HFFc6 (cell line): ENCODE measurements at places on chromosomes 3 and 15.
A peak's percentile ranks its signal among the peaks of the same experiment; 100 is the strongest.

GRCh38 chr15:93063262-93063671, 25.7 kb downstream of the RGMA start:
- no peaks in the 10 kb centered on the region for H3K36me3 ChIP-seq
- no peak for DNase-seq
- no peak overlapping the region for H3K4me3 ChIP-seq
- H3K27ac ChIP-seq = no peak overlapping the region
- peaks cover 23% of the 10 kb centered on the region for H3K27me3 ChIP-seq

DNA sequence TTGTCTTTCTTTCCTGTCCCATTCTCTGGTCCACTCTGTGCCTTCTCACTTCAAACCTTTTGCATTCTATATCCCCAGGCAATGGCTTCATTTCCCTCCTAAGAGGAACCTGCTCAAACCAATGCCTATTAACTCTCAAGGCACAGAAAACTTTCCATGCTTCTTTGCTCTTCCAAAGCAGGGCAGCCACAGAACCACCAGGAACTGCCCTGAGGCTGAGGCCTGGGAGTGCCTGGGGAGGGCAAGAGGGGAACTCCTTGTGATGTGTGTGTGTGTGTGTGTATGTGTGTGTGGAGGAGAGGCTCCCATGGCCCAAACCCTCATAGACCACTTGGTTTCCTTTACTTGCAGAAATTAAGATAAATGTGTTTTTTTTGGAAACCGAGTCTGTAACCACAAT, 14.1 kb upstream of the PGPEP1L start:
- no peak overlapping the region for H3K27ac ChIP-seq
- H3K4me3 ChIP-seq = no peak overlapping the region
- H3K4me1 ChIP-seq = peaks cover 39% of the 10 kb centered on the region
- peaks cover 9% of the 10 kb centered on the region; the same call in 1 of the 2 replicates for H3K36me3 ChIP-seq
- peaks cover 6% of the 10 kb centered on the region for H3K27me3 ChIP-seq

DNA sequence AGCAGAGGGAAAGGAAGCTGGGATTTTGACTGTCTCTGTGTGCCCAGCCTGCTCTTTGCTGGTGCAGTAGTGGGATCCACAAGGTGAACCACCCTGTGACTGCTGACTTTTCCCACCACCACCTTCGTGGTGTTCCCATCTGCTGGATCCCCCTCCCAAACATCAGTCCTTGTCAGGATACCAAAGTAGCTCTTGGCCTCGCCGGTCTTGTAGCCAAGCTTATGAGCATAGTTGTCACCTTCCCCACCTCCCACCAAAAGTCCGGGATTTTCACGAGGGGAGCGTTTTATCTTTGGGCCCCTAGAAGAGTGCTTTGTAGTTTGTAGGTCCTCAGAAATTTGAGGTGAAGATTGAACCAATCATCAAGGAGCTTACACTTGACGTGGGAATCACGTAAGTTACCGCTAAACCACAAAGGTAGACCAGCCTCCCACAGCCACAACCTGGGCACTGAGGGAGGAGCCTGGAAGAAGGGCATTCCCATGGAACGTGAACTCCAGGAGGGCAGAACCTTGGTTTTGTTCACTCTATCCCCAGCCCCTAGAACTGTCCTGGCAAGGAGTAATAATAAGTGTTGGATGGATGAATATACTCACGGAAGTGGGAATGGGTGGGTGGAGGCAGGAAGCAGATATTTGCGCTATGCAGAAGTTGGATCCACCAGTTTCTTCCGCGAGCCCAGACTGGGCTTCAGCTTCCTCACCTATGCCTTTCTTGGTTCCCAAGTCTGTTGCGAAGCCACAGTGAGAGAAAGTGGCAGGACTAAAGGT, 814 bp upstream of the TEX264 start:
- peaks cover 48% of the 10 kb centered on the region for H3K4me1 ChIP-seq
- no peak for DNase-seq
- H3K27me3 ChIP-seq = peaks cover 2% of the 10 kb centered on the region
- peak overlapping the region; percentile 49 for H3K27ac ChIP-seq
- peak overlapping the region; percentile 92 for H3K4me3 ChIP-seq

DNA sequence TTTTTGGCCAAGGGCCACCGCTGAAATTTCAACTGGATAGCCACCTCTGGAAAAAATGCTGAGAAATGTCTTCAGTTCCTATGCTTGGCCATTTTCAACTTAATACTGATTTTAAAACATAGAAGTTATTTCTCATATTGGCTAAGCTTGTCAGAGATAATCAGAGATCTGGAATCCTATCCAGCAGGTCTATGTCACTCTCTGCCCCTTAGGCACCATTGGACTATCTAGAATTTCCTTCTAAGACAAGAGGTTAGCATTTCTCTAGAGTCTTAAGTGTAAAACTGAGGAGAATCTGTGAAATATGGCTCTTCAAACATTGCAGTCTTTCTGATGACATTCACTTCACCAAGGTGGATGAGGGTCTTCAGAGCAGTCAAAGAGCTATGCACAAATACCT, 597.3 kb downstream of the UNC13C start:
- H3K36me3 ChIP-seq = no peaks in the 10 kb centered on the region; the same call in 1 of the 2 replicates
- no peak overlapping the region for H3K4me3 ChIP-seq
- no peaks in the 10 kb centered on the region; the same call in 1 of the 2 replicates for H3K27me3 ChIP-seq
- no peaks in the 10 kb centered on the region for H3K4me1 ChIP-seq
- DNase-seq = no peak
- H3K27ac ChIP-seq = no peak overlapping the region

DNA sequence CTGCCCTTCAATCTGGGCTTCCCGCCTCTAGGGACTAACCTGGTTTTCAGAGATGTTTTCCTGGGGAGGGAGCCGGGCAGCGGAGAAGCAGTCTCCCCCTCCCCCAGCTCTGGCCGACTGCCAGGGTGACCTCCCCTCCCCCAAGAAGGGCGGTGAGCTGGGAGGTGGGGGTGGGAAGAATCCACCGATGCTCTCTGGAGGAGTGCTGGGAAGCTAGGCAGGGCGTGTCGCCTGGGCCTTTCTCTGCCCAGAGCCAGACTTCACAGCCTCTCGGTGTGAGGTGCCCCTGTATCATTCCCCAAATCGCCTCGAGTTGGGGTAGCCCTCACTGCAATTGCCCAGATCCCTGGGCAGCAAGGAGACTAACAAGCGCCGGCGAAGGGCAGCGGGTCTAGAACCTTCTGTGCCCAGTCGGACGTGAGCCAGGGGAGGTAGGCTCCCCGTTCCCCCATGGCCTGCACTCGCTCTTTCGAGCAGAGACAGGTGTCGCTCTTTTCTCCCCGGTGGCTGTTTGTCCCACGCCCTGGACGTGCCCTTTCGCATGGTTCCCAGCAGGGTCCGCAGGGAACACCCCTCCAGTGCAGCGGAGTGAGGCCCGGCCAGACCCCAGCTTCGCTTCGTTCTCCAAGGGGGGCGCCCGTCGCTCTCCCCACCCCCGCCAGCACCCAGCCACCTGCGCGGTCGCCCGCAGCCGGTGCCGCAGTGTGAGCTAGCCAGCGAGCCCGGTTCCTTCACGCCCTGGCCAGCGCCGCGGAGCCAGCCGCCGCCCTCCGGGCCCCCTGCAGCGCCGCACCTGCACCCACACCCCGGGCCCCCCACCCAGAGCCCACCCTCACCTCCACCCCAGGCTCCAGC, 1.1 kb downstream of the RAB6B start:
- no peaks in the 10 kb centered on the region for H3K36me3 ChIP-seq
- no peak for DNase-seq
- no peak overlapping the region for H3K27ac ChIP-seq
- no peaks in the 10 kb centered on the region; the same call in 1 of the 2 replicates for H3K4me1 ChIP-seq
- H3K4me3 ChIP-seq = no peak overlapping the region; the same call in 1 of the 2 replicates

- no peak for DNase-seq
- no peak overlapping the region for H3K4me3 ChIP-seq
- H3K27me3 ChIP-seq = no peaks in the 10 kb centered on the region
- peaks cover 35% of the 10 kb centered on the region; the same call in 1 of the 2 replicates for H3K4me1 ChIP-seq
- no peaks in the 10 kb centered on the region for H3K36me3 ChIP-seq
Measured at GRCh38 chr3:25558121-25558520, 106.6 kb downstream of the TOP2B start.

GRCh38 chr3:151067158-151067557, 18.3 kb upstream of the MED12L start:
- H3K36me3 ChIP-seq = no peaks in the 10 kb centered on the region
- H3K4me3 ChIP-seq = no peak overlapping the region
- no peak overlapping the region for H3K27ac ChIP-seq
- peaks cover 12% of the 10 kb centered on the region for H3K27me3 ChIP-seq
- H3K4me1 ChIP-seq = no peaks in the 10 kb centered on the region

DNA sequence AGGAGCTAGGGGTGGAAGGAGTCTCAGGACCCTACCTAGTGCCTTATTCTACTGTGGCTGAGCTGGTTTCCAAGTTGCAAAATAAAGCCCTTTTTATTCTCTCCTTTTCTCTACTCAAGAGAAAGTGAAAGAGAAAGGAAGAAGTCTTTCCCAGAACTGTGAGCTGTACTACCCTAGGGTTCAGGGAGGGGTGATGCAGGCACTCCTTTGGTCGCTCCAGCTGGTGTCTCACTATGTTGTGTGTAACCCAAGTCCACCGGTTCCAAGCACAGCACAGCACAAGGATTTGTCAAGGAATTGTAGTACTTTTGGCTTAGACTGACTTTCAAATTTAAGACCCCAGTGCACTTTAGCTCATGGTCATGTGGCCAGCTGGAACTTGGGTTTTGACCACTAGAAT, 1721.7 kb downstream of the OTOL1 start:
- H3K27me3 ChIP-seq = no peaks in the 10 kb centered on the region
- no peaks in the 10 kb centered on the region for H3K4me1 ChIP-seq
- H3K4me3 ChIP-seq = no peak overlapping the region
- H3K27ac ChIP-seq = no peak overlapping the region
- H3K36me3 ChIP-seq = no peaks in the 10 kb centered on the region

- peaks cover 55% of the 10 kb centered on the region for H3K36me3 ChIP-seq
- H3K4me3 ChIP-seq = peak overlapping the region; percentile 28
- DNase-seq = no peak
- peaks cover 3% of the 10 kb centered on the region for H3K27me3 ChIP-seq
- peak overlapping the region; percentile 62 for H3K27ac ChIP-seq
- peaks cover 70% of the 10 kb centered on the region for H3K4me1 ChIP-seq
Measured at GRCh38 chr3:152436707-152437590, 168.2 kb downstream of the MBNL1 start.

DNA sequence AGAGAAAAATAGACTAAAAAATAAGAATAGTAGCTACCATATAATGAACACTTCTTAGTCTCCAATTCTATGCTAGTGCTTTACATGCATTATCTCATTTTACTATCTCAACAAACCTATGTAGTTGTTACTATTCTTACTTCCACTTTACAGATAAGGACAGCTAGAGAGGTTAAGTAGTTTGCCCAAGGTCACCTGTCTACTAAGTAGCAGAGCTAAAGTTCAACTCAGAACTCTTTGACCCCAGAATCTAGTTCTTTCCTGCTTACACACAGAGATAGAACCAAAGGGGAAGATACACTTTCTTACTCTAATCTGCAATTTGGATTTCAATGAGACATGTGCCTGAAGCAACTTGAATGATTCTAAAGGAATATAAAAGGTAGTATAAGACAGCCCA, 24.7 kb upstream of the SPRED1 start:
- H3K27me3 ChIP-seq = no peaks in the 10 kb centered on the region
- peaks cover 18% of the 10 kb centered on the region for H3K4me1 ChIP-seq
- no peak overlapping the region for H3K4me3 ChIP-seq

- no peaks in the 10 kb centered on the region for H3K4me1 ChIP-seq
- no peak for DNase-seq
- H3K4me3 ChIP-seq = no peak overlapping the region
- peaks cover 6% of the 10 kb centered on the region; the same call in 1 of the 2 replicates for H3K27me3 ChIP-seq
Measured at GRCh38 chr3:61439122-61439458, 122.3 kb upstream of the PTPRG start.

DNA sequence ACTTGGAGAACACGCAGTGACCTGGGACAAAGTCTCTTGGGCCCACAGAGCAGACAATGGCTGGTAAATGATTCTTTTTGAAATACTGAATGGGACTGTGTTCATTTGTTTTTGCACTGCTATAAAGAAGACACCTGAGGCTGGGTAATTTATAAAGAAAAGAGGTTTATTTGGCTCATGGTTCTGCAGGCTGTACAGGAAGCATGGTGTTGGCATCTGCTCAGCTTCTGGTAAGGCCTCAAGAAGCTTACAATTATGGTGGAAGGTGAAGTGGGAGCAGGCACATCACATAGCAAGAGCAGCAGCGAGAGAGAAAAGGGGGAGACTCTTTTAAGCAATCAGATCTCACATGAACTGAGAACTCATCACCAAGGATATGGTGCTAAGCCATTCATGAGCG, 321.6 kb downstream of the THSD4 start:
- peaks cover 2% of the 10 kb centered on the region; the same call in 1 of the 2 replicates for H3K27me3 ChIP-seq
- no peak for DNase-seq
- H3K27ac ChIP-seq = no peak overlapping the region
- peaks cover 50% of the 10 kb centered on the region for H3K4me1 ChIP-seq
- H3K36me3 ChIP-seq = peaks cover 17% of the 10 kb centered on the region

DNA sequence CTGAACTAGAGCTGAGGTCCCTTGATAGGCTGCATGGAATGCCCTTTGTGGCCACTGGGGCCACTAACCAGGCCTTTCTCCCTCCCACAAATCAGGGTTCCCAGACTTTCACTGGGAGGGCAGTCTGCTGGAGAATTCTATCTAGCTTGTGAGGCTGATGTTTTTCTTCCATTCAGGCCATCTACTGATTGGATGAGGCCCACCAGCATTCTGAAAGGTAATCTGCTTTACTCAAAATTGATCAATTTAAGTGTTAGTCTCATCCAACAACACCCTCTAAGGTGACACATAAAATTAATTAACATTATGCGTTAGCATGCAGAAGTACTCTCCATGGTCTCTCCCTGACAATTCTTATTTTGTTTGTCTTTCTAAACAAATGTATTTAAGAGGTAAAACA, 80.5 kb downstream of the RTP4 start:
- no peak overlapping the region for H3K4me3 ChIP-seq
- H3K27me3 ChIP-seq = peaks cover 10% of the 10 kb centered on the region
- H3K4me1 ChIP-seq = no peaks in the 10 kb centered on the region
- DNase-seq = no peak
- no peak overlapping the region for H3K27ac ChIP-seq
- no peaks in the 10 kb centered on the region for H3K36me3 ChIP-seq

GRCh38 chr15:72472992-72473610, 1.0 kb upstream of the ARIH1 start:
- no peak for DNase-seq
- peak overlapping the region; percentile 98 for H3K4me3 ChIP-seq
- no peaks in the 10 kb centered on the region for H3K27me3 ChIP-seq
- H3K36me3 ChIP-seq = peaks cover 23% of the 10 kb centered on the region
- peak overlapping the region; percentile 99 for H3K27ac ChIP-seq

DNA sequence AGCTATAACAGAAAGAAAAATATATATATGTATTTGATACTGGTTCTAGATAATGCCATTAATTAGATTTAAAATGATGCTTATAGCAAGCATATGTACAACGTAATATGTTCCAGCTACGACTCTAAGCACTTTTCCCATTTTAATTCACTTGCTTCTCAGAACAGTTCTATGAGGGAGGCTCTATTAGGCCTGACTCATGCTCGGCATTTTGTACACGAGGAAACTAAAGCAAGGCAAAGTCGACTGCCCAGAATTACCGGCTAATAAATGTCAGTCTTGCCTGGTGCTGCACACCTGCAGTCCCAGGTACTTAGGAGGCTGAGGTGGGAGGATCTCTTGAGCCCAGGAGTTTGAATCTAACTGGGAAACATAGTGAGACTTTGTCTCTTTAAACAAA, 106.0 kb downstream of the PTPRG start:
- peaks cover 79% of the 10 kb centered on the region for H3K4me1 ChIP-seq
- H3K27ac ChIP-seq = no peak overlapping the region
- peaks cover 10% of the 10 kb centered on the region for H3K36me3 ChIP-seq
